Stimulated activated naive CD4-positive, alpha-beta T cell treated with Interleukin-2 at 50 U/mL for 16 hours (primary cell): ENCODE measurements at places on chromosomes 5 and 9.

DNA sequence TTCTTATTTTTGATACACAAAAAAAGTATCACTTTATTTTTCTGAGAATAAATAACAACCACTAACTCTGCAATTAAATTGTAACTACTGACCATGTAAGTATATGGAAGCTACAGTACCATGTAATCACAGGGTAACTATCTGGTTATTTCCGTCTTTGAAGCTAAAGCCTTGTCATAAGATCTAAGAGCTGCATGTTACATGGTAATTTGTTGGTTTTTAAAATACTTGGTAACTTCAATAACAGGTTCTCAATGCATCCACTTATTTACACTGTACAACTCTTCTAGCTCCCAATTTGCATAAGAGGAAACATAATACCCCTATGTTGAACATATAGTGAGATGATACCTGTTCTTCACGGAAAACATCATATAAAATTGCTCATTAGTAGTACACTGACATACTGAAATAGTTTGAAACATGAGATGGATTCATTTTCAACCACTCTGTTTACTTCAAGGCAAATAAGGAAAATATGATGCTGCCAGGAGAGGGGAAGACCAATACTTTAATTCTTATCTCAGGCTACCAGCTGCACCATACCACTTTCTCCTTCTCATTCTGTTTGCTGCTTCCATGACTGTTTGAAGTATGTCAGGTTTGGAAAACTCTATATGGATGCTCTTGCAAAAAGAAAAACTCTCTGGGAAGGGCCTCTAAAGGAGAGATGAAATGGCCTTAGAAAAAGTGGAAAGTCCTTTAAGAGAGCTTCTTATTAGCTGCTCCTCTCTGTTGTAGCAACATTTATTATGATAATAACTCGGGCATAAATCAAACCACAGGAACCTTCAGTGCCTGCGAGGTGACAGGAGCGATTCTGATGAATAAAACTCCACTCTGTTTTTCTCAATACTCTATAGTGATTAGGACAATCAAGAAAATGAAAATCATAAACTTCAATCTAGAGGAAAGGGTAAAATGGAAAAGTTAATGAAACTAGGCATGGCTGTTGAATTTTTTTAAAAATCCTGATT lies 150.2 kb downstream of the KIAA0825 start:
- DNase-seq: no peak

GRCh38 chr9:132770770-132771310 lies 100.6 kb downstream of the GTF3C4 start:
- DNase-seq: no peak

DNA sequence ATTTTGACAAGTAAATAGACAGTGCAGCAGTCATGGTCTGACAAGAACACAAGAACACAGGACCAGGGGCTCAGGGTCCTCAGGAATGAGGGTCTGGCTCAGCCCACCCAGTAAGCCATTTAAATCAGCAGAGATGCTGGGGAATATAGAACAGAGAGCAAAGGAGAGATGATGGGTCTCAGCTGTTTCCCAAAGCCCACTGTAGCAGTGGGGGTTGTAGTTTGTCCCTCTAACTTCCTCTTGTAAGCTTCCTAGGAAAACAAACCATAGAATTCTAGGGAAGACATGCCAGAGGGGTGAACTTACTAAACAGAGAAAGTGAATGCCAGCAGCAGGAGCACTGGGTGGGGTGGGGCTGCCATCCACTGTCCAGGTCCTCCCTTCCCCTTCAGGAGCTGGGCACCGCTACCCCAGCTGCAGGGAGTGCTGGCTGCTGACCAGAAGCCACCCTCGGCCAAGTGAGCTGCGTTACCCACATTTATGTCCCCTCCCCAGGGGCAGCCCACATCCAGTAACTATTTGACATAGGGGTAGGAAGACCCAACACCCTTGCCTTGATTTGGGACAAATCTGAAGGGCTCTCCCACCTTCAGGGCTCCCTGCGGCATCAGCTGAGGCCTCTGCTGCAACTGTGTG lies 41.6 kb downstream of the GABBR2 start:
- DNase-seq: no peak

DNA sequence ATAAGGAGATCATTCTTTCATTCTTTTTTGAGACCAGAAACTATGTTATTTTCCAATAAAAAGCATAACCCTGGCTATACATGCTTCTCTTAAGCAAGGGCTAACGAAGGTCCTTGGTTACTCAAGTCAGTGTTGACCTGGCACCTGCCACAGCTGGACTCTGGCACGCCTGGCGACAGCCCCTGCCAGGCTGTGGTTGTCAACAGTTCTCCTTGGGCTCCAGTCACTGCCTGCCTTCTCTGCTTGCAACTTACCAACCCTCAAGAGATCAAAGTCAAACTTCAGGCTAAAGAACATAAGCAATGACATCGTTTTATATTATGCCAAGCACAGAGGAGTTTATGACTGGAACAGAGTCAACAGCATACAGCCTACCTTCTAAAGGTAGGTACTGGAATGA lies 61.4 kb upstream of the TBC1D9B start:
- no peak for DNase-seq

DNA sequence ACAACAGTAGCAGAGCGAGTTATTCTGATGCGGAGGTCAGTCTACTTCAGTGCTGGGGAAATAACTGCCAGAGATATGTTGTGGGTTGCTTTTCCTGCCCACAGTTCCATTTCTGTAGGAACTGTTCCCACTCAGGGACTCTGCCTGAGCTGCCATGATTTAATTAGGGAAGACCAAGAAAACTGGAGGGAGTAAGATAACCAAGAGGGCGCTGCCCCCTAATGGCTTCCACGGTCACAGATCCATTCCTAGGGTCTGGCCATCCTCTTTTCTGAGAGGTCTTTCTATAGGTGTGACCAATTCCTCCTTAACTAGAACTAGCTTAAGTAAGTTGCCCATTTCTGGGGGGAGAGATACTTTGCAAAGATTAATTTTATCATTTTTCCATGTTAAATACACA lies 125.9 kb downstream of the APBA1 start:
- DNase-seq: no peak

- DNase-seq: peak; percentile 16
Measured at GRCh38 chr9:83620841-83621636, 1.9 kb upstream of the IDNK start.

- DNase-seq: no peak
Measured at GRCh38 chr5:133994990-133995333, 9.8 kb downstream of the VDAC1 start.

- no peak for DNase-seq
Measured at GRCh38 chr9:94932652-94933510, 206.4 kb downstream of the AOPEP start.

GRCh38 chr5:58094031-58094430 lies 365.9 kb downstream of the PLK2 start:
- DNase-seq: no peak

- peak; percentile 4 for DNase-seq
Measured at GRCh38 chr5:171961117-171961516, 45.3 kb downstream of the FBXW11 start.

DNA sequence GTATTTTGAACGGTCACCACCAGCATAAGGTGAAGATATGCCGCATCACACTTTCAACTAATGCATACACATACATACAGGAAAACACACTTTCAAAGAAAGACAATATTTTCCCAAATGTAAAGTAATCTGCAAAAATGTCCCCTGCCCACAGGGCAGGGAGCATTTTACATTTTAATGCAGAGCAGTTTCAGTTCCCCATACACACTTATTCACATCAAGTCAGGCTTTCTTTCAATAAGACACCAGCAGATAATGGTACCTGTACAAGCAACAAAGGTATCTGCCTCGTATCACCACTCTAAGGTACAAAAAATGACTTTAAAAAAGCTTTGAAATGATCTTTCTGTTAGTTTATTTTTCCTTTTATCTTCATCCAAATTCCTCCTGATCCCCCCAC lies 247.1 kb upstream of the CCNG1 start:
- DNase-seq: no peak
